ENCODE measurements at places on chromosomes 1 and 21.
A peak's percentile ranks its signal among the peaks of the same experiment; 100 is the strongest.

DNA sequence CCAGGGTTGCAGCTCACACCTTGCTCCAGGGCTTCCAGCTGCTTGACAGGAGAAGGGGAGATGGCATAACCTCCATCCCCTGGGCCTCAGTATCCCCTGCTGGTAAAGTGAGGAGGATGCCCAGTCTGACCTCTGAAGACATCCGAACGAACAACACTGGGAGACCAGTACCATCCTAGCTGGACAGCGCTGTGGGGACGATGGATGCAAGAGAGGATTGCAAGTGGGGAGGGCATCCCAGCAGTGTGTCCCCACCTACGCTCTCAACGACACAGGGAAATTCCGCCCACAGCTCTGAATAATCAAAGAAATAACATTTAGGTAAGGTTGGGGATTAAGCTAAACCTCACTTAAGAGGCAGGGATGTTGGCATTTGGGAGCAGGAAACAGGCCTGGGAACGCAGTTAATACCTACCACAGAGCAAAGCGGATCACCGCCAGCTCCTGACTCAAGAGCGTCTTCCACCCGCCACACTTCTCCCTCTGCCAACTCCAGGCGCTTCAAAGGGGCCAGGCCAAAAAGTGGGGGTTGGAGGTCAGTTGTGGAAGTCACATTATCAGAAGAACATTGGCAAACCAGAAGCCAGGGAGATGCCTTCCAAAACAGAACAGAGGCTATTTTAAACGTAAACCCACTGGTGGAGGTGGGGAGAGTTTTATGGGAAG lies 47.6 kb downstream of the SSBP3 start:
- no peak for DNase-seq

- DNase-seq: no peak
These were observed 660.7 kb downstream of the LMO4 start for GRCh38 chr1:87989346-87989745.

DNA sequence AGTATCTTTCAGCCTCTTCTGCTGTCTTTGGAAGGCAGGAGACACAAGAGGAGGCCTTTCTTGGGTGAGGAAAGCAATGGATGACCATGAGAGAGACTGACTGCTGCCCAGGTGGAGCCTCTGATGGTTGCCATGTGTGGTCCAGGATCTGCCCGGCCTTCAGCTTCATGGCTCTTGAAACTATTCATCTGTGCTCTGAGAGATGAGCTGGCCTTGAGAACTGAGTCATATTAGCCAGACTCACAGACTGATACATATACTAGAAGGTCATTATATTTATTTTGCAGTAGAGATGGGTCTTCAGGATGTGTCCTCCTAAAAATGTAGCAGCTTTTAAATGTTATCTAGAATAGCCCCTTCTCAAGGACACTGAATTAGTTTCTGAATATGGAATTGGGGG lies 33.7 kb downstream of the PTGFRN start:
- DNase-seq: no peak

GRCh38 chr21:17978895-17979294 lies 159.7 kb upstream of the C21orf91 start:
- DNase-seq: no peak

DNA sequence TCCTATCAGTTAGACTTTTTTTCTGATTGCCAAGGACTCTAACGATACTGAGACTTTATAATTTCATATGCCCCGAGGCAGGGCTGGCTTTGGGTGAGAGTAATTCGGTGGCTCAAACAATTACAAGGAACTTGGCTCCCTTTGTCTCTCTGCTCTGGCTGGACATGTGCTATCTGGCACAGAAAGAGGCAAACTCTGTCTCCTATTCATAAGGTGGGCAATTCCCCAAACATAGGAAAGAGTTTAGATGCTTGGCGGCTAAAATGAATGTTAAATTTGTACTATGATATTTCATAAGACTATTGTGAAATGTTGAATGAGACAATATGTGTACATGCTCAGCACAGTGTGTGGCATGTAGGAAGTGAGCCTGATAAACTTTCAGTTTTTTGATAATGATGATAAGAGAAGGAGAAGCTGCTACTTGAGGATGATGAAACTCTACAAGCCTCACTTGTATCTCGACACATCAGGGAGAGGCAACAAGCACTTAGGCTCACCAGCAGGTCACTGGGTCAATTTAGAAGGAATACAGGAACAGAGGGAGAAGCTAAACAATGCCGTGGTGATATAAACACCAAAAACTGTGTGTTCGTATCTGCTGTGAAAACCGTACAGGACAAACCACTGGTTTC lies 12.6 kb upstream of the NTPCR start:
- no peak for DNase-seq

DNA sequence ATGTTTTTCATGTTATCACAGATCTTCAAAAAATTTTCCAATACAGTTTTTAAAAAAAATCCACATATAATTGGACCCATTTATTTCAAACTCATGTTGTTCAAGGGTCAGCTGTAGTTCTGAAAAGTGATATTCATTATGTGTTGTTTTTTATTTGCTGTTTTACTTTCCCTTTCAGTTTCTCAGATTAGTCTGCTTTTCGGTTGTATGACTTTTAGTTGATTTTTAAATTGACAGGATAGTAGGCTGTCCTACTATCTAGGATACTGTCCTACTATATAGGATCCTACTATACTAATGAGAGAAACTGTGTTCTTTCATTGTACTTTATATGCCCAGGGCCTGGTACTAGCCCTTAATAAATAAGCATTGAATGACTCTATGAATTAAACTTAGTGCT lies 33.6 kb upstream of the GPR52 start:
- DNase-seq: no peak

DNA sequence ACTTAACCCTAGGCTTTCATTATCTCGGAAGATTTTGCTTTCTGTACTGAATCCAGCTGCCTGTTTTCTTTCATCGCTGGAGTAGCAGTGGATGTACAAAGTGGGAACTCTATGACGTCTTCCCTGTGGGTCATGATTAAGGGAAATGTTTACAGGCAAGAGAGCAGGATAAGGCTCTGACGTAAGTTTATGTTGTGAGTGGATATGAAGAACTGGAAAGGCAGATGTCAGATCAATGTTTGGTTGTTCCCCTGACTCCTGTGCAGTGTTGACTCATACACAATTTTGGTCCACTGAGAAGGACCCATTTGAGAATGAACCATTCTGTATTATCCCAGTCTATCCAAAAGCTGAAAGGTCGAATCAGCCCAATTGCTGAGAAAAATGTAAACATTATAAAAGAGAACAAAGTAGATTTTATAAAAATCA lies 292.4 kb downstream of the GRIK1 start:
- DNase-seq: no peak

DNA sequence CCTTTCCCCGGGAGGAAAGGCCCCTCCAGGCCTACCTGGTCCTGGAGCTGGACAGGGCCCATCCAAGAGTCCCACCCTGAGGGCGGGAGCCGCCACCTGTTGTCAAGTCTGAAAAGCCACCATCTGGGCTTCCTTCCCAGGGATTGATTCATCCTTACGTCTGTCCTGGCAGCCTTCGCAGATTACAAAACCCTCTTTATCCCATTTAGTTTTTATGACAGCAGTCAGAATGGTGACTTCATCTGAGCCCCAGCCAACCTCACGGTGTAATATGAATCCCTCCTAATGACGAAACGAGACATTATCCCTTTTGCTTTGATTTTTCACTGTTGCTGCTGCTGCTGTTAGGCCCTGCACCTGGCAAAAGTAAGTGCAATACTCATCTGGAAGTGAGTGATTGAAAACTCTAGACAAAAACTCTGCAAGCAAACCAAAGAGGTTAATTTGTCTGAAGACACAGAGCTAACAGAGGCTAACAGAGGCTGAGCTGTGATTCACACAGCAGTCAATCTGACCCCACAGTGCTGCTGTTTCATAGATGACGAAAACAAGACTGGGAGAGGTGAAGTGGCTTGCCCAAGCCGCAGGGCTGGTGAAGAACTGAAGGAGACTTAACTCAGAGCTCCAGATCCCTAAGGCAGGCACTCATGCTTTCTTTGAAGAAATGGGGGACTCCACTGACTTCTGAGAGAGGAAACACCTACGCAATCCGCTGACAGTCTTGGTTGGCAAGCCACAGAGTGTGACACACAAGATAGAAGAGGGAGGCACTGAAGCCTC lies 30.0 kb upstream of the S100A7 start:
- DNase-seq: peak; percentile 91

DNA sequence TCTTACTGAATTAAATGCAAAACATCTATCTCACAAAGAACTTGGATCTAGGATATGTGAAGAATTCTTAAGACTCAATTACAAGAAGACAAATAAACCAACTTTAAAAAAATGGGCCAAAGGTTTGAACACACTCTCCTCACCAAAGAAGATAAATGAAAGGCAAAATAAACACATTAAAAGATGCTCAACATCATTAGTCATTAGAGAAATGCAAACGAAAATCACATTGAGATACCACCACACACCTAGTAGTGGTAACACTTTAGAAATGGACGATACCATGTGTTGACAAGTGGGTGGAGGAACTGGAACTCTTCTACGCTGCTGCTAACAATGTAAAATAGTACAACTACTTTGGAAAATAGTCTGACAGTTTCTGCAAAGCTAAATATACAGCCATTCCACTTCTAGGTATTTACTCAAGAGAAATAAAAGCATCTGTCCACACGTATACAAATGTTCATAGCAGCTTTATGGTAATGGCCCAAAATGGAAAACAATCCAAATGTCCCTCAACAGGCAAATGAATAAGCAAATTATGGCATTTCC lies 194.3 kb downstream of the RHOU start:
- DNase-seq: no peak

DNA sequence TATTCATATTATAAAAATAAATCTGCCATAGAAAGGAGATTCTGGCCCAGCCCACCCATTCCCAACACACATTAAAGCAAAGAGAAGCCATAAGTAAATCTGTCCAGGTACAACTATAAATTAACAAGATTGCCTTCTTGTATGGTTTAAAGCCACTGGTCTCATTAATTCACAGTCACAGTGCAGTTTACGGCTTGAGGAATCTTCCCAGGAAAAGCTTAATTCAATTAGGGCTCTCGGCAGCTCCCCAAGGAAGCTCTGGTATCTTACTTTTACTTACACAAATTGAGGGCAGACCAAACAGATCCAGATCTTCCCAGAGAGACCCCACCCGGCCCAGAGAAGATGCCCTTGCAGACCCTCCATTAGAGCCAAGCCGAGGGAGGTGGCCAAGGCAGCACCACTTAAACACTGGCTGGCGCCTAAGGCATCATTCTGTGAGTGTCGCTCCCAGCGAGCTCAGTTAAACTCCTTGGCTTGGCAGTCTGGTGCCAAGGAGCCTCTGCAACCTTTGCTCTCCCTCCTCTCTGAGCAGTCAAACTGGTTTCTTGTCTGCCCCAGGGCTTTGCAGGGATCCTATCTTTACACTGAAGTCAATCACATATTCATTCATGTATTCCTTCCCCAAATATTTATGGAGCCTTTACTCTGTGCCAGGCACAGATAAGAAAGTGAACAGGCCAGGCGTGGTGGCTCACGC lies 10.7 kb downstream of the SLC9A1 start:
- no peak for DNase-seq

DNA sequence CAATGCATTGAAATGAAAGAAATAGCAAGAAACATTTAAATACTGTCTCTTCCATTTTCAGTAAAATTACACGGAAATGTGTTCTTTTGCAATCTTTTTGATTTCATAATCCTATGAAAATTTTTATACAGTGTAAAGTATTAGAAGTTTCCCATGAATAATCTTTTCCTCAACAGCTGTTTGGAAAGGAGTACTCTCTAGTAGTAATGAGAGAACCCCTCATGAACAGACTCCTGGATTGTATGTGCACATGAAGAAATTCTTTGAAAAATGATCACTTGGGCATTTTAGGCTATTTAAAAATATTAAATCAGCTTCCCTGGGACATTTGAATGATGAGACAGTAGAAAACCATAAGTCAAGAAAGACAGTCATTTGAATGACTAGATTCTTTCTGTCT lies 64.4 kb downstream of the LHX9 start:
- DNase-seq: peak; percentile 86

DNA sequence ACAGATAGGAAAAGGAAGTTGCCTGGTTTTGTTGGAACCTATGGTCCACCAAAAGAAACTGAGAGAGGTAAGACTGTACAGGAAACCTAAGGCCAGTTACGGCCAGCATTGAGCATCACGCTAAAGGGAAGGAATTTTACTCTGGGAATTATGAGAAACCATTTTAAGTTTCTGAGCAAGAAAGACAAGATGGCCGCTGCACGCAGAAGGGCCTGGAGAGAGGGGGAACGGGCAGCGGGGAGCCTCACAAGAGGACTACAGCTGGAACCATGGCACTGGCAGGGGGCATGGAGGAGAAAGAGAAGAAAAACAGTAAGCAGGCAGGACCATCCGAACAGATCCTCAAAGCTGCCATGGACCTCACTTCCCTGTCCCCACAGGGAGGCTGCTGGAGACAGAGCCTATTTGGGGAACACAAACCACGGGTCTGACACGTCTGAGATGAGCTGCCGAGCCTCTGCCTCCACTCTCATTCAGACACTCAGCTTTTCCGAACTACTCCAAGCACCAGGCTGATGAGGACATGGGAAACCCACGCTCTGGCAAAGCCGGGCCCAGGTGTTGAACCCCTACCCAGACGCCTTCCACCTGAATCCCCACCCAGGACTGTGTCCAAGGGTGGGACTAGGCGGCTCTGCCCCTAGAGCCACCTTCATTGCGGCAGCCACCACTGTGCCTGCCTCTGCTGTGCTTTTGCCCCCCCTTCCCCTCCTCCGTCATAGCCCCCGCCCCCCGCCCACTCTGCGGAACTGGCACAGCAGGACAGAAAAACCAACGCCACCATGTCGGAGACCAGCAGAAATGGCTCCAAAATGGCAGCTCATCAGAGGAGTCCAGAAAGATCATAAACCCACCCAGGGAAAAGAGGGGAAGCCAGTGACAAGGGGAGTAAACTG lies 69.0 kb downstream of the CD46 start:
- DNase-seq: no peak

GRCh38 chr21:44459712-44460440 lies 4.6 kb downstream of the LRRC3 start:
- DNase-seq: no peak

GRCh38 chr1:192489748-192490147 lies 85.8 kb upstream of the RGS1 start:
- DNase-seq: peak; percentile 89

GRCh38 chr1:238061967-238062613 lies 171.4 kb upstream of the ZP4 start:
- DNase-seq: peak; percentile 78
